CD4-positive, alpha-beta memory T cell (primary cell): ENCODE measurements at places on chromosomes 16 and 17.

DNA sequence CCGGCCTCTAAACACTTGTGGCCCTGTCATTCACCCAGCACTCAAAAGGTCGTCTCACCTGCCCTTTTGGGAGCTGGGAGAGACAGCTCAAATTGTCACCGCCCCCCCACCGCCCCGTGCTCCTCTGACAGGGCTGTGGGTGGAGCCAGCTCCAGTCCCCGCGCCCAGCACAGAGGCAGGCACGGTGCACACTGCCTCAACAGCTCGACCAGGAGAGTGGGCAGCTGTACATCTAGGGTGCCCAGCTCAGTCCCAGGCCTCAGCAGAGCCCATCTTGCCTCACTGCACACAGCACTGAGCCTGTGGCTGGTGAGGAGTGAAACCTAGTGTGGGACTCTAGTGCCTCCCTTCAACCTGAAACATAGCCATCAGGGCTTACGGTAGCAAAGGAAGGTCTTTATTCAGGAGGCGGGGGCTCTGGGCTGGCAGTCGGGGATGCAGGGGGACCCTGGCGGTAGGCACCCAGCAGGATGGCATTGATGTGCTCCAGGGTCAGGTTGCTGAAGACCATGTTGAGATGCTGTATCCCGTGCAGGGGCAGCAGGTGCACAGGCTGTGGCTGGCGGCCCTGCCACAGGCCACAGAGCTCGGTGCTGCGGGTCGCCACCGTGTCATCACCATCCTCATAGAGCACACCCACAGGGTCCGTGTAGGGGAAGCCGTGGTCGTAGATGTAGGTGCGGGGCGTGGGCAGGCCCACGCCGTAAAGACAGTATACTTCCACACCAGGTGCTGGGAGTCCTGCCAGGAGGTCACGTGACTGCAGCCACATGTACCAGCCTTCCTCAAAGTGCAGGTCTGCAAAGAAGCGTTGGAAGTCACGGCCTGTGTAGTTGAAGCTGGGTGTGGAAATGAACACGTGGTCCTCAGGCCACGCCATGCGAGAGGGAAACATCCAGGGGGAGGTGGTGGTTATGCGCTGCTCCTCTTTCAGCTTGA lies 3.1 kb upstream of the PSMB10 start:
- peak; percentile 32 for DNase-seq

DNA sequence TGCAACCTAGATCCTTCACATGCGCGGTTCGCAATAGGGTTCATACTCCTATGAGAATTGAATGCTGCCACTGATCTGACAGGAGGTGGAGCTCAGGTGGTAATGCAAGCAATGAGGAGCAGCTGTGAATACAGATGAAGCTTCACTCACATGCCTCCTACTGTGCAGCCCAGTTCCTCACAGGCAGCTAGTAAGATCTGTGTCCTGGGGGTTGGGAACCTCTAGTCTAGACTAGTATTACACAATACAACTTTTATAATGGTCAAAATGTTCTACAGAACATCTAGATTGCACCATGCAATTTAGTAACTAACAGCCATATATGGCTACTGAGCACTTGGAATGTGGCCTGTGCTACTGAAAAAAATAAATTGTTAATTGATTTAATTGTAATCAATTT lies 26.7 kb downstream of the ABCA5 start:
- no peak for DNase-seq

DNA sequence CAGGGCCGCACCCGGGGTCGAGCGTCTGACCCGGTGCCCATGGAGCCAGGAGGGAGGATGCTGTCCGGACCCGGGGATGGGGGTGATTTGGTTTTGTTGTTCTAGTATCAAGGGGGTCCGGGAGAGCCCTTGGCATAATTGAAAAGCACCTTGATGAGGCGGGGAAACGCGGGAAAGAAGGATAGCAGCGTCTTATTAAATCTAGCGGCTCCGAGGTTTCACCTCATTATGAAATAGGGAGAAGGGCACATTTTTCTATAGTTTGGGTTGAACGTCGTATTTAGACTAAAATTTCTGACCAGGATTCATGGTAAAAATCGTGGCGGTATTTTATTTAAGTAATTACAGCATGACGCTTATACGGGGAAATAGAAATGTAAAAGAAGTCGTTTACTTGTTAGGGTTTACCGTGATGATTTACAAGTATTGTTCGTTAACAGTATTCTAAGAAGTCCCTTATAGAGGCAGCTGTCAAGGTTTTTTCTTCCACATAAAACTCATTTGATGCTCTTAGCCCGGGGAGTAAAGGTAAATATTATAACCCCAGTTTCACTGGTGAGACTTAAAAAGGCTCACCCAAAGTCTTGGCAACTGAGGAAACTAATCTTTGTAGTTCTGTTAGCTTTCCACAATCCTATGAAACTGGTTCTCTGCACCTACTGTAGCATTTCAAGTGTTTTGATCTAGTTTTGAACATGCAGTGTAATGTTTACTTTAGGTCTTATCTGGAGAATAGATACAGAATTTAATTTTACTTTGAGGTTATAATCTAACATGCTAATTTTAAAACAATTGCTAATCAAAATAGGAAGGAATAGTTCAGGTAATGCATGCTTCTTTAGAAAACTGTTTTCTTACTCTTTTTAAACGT lies 756 bp downstream of the LUC7L3 start:
- DNase-seq = no peak

GRCh38 chr16:79483336-79483735 lies 117.2 kb downstream of the MAF start:
- DNase-seq = no peak

DNA sequence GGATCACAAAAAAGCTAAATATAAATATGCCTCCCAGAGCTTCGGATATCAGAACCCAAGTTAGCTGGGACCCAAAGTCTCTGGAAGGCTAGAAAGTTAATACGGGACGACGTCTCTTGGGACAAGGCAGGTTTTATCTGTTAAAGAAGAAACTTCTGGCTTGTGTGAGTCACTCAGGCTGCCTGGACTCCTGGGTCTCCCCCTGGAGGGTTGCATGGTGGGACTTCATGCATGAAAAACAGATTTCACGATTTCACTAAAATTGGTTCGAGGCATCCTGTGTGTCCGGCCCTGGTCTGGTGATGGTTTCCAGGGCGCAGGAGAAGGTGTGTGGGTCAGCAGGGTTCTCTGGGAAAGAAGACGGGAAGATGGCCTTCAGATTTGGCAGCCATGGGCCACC lies 47.0 kb downstream of the COX4I1 start:
- DNase-seq = no peak

GRCh38 chr17:76076765-76077583 lies 2.0 kb upstream of the ZACN start:
- peak; percentile 71 for DNase-seq

DNA sequence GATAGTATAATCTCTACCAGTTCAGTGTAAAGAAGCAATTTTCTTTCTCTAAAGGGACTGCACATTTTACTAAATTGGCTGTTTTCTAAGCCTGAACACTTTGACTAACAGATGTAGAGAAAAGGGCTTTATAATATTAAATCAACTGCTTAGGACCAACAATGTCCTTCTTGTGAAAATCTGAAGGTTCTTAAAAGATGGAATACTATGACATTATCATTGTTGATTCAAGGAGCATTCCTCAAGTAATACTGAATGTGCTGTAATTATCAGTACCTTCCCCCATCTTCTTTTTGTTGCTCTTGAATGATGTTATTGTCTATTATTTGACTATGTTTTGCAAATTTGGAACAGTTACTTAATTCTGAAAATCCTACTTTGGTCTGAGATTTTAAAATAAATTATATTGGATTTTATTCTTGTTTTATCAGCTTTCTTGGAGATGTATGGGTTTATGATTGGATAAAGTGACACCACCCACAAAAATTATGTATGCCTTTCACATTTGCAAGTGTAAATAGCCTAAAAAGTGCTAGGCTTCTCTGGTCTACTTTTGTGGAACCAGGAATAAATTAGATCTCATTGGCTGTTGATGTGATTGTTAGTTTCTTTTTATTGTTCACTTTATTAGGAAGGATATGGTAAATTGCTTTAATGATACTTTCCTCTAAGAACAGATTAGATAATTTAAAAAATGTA lies 53.0 kb downstream of the TAOK1 start:
- DNase-seq = no peak
